ENCODE measurements at places on chromosomes 7 and 10. TPM values are rescaled to one million over a fixed set of nuclear protein-coding genes. Genes with fewer than 3 reads are reported as not detected.
A peak's percentile ranks its signal among the peaks of the same experiment; 100 is the strongest.

GRCh38 chr10:119313644-119314043, 106.3 kb downstream of the GRK5 start:
- no peak for DNase-seq

DNA sequence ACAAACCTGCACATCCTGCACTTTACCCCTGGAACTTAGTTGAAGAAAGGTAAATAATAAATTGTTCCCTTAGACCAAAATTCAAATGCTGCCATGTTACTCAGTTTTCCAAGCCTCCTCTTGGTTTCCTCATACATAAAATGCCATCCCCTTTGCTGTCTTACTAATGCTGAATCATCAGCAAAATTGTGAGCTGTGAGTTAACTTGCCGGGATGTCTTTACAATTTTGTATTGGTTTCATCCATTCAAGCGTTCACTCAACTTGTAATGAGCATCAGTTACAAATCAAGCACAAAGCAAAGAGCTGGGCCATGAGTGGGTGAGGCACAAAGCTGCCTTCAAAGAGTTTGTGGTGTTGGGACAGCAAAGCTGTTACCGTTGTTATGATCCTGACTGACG, 395.8 kb upstream of the ZMIZ1 start:
- no peak for DNase-seq

The CYP26A1 gene
- not detected for total RNA-seq

DNA sequence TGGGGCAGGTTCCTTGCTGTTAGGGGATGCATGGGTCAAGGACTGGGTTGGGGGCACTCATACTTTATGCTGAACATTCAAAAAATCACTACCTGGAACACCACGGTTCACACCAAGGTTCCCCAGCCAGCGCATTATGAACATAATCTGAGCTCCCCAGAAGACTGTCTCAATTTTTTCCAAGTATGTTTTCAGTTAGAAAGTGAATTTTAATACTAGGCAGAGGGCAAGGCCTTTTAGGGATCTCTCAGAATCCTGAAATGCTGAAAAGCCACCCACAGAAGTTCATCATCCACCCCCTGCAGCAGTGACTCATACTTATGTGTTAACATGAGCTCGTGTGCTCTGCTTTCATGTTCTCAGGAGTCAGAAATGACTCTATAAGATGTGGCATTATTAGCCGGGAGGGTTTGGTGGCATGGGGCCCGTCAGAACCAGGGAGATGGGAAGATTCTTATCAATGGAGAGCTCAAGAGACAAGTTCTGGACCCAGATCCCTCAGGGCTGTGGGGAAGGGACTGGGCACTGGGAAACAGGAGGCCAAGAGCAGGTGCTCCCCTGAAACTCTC, 185.2 kb upstream of the ITGB1 start:
- DNase-seq: peak; percentile 82

The HELLS gene
- total RNA-seq: 12.1 TPM

Data from MCF 10A (cell line).